Neural crest cell (in vitro differentiated cells): ENCODE measurements at places on chromosomes 12 and 14.

- DNase-seq: no peak
Observed at GRCh38 chr12:75990189-75990912, 41.2 kb downstream of the PHLDA1 start.

DNA sequence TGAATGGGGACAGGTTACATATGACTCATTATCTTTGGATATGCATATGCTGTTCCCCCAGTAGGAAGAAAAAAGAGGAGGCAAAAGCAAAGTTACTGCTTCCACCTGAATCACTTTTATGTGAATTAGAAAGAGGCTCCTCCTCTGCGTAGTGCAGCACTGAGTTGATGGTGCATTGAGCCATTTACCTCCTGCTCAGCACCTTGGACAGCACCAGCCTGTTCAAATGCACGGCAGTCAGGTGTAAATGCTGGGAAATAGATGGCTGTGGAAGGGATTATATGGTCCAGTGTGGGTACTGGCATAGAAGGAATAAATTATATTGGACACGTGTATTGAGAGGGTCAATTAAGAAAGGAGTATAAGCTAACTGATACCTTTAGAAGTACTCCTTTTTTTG is 541.9 kb upstream of the SEL1L start:
- peak; percentile 64 for DNase-seq

- DNase-seq: no peak
Observed at GRCh38 chr14:89813617-89814031, 140.9 kb downstream of the EFCAB11 start.

DNA sequence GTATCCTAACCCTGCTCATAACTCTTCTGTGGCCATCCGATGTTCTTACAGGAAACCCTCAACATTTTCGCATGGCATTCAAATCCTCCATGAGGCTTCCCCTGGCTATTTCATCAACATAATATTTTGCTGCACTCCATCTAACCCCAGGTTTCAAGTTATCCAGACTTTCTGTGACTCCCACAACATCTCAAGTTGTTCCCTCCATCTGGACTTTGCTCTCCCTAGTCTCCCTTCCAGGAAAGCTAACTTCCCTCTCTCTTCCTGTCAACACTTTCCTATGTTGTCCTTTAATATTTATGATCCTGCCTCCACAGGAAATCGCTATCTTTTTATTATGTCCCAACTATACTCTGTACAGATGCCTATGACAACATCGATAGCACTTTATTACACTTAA is 146.1 kb downstream of the METTL25 start:
- DNase-seq: no peak

GRCh38 chr14:24145690-24146452 is 539 bp downstream of the PSME2 start:
- DNase-seq: no peak

DNA sequence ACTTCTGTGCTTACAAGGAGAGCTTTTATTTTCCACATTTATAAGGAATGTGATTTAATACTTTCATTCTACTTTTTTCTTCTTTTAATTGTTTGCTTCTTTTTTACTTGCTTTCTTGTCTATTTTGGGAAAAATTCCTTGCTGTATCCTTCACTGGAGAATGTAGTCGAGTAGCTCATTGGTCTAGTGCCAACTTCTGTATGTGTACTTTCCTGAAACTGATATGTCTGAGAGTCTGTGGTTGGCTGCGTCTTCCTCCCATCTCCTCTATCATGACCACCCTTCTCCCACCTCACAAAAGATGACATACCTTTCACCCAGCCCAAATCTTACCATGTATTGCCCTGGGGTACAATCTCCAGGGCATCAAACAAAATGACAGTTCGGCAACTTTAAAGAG is 51.8 kb downstream of the MSRB3 start:
- no peak for DNase-seq

DNA sequence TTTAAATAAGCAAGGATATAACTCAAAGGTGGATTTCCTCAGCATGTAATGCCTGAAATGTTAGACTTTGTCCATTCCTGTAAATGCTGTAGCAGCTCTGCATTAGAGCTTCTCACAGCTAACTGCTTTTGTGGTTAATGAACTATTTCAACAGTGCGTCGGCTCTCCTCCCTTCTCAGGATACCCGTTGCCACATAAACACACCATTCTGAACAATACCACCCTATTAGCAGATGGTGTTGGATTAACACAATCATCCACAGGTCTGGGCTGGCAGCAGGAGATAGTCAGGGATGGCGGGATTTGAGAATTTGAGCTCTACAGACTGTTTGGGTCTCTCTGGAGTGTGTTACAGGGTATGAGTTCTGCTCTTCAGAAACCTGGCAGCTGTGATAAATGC is 33.5 kb upstream of the C12orf42 start:
- DNase-seq: no peak

DNA sequence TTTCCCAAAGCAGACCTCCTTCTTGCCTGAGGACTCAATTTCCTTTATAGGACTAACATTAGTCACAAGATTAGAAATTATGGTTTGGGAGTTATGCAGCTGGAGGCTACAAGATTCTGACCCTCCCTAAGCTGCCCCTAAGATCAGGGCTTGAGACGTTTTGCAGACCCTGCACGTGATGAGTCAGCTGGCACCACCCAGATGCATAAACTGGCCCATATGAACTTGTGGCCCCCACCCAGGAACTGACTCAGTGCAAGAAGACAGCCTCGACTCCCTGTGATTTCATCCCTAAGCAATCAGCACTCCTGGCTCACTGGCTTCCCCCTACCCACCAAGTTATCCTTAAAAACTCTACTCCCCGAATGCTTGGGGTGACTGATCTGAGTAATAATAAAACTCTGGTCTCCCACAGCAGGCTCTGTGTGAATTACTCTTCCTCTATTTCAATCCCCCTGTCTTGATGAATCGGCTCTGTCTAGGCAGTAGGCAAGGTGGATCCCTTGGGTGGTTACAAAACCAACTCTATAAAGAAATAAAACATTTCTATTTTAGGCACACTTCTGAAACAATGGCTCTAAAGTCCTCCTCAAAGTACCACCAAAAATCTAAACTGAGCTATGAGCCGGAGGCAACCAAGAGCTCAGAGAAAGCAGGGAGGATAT is 233.4 kb downstream of the TMEM132D start:
- DNase-seq: no peak

DNA sequence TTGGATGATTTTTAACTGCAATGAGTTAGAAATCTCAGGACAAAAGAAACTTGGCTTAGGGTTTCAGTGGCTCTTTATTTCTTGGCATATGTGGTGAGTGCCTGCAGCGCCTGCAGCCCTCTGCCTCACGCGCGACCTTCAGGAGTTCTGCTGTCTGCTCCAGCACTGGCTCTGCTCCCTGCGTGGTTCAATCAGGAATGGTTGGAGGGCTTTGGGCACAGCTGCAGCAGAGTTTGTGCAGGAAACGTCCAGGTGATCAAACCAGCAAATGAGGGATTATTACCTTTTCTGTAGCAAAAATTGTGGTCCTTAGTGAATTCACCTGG is 19.8 kb downstream of the PPM1H start:
- no peak for DNase-seq

DNA sequence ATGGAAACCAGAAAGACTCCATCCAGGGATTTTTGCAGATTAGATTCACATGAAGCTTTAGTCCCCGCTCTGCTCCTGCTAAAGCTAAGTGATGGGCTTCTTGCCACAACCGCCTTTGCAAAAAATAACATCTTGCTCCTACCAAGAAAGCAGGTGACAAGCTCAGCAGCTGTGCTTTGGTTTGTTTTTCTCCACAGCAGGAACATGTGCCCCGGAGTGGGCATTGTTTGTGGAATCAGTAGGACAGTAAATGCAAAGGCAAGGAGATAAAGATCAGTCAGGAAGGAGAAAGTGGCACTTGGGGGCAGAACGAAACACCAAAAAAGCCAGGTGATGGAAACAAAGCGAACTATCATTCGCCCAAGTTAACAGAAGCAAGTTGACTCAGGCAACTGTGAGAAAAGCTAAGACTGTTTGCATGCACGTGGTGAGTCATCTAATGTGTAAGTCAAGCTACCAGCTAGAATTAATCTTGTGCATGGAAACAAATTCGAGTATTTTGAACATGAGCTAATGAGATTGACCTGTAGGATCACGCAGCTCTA is 165.5 kb upstream of the PLXNC1 start:
- no peak for DNase-seq

DNA sequence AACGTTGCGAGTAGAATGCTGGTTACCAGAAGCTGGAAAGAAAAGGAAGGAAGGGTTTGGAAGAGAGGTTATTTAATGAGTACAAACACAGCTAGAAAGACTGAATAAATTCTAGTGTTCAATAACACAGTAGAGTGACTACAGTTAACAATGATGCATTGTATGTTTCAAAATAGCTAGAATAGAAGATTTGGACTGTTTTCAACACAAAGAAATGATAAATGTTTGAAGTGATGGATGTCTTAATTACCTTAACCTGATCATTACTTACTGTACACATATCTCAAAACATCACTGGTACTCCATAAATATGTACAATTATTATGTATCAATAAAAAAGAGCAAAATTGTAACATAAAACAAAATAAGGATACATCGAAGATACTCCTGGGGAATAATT is 1221.8 kb upstream of the SEL1L start:
- DNase-seq: no peak

DNA sequence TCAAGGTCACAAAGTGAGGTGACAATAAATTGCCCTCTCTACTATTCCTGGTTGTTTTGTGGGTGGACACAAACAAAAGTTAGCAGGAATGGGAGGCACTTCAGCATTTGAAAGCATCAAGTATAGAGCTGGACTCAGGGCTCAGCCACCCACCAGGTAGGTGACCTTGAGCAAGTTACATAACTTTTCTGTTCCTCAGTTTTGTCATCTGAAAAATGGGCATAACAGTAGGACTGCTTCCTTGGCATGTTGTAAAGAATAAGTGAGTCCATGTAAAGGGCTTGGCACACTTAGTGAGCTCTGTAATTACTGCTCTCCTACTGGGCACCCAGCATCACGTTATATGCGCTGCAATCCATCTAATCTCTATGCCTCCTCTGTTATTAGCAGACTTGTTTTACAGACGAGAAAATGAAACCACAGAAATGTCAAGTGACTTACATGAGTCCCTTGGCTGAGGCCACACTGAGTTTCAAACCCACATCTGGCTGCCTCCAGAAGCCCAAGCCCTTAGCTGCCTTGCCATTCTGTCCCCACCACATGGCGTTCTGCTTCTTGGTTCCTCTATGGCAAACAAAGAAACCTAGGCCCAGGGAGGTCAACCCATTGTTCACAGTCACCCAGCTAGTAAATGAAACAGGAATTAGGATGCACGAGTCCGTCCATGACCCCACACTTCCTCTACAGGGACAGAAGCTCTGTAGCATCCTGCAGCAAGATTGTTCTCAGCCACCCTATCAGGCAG is 63.2 kb upstream of the SLC24A4 start:
- no peak for DNase-seq

GRCh38 chr12:106305376-106305775 is 2.8 kb downstream of the TCP11L2 start:
- DNase-seq: no peak
